ENCODE measurements at places on chromosomes 4 and X.

GRCh38 chrX:11016728-11017127 lies 94.4 kb upstream of the HCCS start:
- DNase-seq: no peak

GRCh38 chrX:93585661-93586060 lies 87.7 kb downstream of the NAP1L3 start:
- no peak for DNase-seq

DNA sequence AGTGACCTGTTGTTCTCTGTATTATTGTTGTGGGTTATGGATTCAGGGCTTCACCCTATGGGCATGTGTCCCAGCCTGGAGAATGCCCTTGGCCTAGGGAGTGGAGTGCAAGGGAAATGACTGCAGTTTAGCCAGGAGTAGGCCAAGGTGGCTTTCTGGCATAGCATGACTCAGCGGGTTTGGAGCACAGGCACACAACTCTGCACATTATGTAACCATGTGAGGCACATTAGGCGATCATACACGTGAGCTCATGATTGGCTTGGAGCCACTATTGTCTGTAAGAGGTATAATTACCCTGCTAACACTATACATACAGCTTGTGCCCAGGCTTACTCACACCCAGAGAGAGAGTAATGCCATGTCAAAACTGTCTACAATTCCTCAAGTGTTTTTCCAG lies 35.1 kb upstream of the TACR3 start:
- DNase-seq: no peak

DNA sequence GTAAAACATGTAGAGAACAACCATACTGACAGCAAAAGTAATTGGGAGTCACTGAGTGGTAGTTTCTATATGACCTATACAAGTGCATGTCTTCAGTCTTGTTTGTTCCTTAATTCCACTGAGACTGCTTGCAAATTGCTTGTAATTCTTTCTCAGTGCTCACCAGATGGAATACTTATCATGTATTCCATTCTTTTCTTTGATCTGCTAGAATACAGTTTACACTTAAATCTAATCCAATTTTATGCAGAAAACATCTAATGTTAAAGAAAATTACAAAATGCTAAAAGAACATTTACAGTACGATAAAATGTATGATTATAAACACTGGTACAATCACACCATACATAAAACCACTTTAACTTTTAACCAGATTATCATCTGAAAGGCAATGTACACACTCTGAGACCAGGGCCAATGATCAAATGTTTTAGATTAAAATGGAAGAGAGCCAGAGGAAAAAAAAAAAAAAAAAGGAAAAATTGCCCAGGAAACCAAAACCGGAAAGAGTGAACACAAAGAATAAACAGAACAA lies 741.4 kb downstream of the FAT4 start:
- no peak for DNase-seq

GRCh38 chr4:139950568-139950967 lies 203.4 kb downstream of the MAML3 start:
- DNase-seq: peak; percentile 4

- no peak for DNase-seq
These were observed 516.9 kb downstream of the PDHA2 start for GRCh38 chr4:96356591-96357370.

GRCh38 chrX:136766785-136767103 lies 14.0 kb downstream of the ARHGEF6 start:
- DNase-seq: no peak

- no peak for DNase-seq
These were observed 1943.9 kb upstream of the IGFBP7 start for GRCh38 chr4:59054086-59054485.

GRCh38 chrX:619812-620531 lies 10.6 kb upstream of the SHOX start:
- no peak for DNase-seq

DNA sequence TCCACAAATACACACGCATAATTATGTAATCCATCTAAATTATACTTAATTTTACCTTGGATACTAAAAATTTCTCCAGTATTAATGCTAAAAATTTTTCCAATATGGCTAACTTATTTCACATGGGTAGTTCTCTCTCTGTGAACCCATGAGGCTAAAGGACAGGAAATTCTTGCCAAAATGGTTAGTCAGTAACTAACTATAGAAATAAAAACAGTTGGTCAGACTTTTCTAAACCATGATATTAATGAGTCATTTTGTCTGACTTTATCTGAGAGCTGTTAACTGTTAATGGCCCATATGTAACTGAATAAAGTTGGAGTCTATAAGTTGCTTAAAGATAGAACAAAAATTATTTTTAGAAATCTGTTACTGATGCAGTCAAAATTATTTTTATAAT lies 549.4 kb downstream of the TLL1 start:
- DNase-seq: no peak

- no peak for DNase-seq
These were observed 22.7 kb upstream of the MSN start for GRCh38 chrX:65644621-65645289.

Data from stimulated activated CD8-positive, alpha-beta memory T cell treated with anti-CD3 and anti-CD28 coated beads, Interleukin-4, amount 100 ng/mL, for 4 hours (primary cell).